Effector memory CD8-positive, alpha-beta T cell (primary cell): ENCODE measurements at places on chromosomes 11 and 22.

- no peak for DNase-seq
- H3K27me3 ChIP-seq = peaks cover 41% of the 10 kb centered on the region
- H3K36me3 ChIP-seq = no peaks in the 10 kb centered on the region
- H3K4me3 ChIP-seq = no peak overlapping the region
- no peak overlapping the region for H3K27ac ChIP-seq
Measured at GRCh38 chr22:24727218-24727851, 47.2 kb downstream of the PIWIL3 start.

- peaks cover 65% of the 10 kb centered on the region for H3K36me3 ChIP-seq
- H3K4me1 ChIP-seq = no peaks in the 10 kb centered on the region
- H3K27ac ChIP-seq = no peak overlapping the region
- no peaks in the 10 kb centered on the region for H3K27me3 ChIP-seq
- DNase-seq = no peak
Measured at GRCh38 chr11:124633355-124633754, 10.7 kb downstream of the TBRG1 start.

DNA sequence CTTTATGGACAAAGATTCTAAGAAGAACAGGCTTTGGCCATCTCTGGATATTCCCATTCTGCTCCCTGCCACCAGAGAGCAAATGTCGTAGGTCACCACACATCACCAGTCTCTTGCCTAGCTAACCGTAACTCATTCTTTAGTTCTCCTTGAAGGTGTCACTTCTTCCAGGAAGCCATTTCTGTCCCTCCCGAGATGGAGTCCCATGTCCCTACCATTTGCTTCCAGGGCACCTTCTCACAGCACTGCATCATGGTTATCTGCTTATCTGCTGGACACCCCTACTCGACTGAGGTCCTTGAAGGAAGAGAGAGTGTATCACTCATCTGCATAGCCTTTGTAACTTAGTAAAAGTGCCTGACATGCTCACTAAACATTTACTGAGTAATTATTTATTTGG, 47.6 kb downstream of the FAM83F start:
- H3K4me3 ChIP-seq = no peak overlapping the region
- peaks cover 30% of the 10 kb centered on the region for H3K36me3 ChIP-seq
- DNase-seq = no peak
- H3K27me3 ChIP-seq = peaks cover 27% of the 10 kb centered on the region
- no peak overlapping the region for H3K27ac ChIP-seq

DNA sequence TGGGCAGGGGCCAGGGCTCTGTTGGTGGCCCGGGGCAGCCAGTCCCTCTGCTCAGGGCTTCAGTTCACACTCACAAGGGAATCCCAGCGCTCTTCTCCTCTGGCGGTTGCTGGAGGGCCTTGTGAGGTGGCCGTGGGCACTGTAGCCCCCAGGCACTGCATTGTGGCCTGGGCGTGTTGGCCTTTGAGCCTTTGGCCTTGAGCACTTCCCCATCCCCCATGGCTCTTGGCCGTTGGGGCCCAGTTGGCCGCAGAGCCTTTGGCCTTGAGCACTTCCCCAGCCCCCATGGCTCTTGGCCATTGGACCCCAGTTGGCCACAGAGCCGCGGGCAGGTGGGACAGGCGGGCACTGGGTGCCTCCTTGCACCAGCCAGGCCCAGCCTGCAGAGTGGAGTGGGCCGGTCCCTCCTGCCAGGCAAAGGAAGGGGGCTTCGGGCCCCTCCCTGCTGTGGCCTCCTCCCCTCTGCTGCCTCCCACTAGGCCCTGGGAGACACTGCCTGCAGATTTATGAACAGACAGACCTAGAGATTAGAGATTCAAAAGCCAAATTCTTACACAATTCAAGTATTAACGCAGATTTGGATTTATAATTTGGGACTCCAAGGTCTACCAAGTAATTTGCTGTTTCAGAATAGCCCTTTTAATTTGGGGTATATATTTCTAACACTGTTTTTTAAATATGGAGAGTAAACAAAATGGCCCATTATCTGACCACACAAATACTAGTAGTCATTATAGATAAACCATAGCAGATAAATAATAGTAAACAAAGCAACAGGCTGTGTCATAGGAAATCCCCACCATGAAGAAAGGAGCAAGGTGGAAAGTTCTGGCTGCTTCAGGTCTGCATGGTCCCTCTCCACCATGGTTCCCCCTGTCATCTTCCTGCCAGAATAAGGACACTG, 18.2 kb upstream of the TXNRD2 start:
- no peak overlapping the region for H3K27ac ChIP-seq
- H3K4me1 ChIP-seq = peaks cover 12% of the 10 kb centered on the region
- no peaks in the 10 kb centered on the region for H3K36me3 ChIP-seq
- H3K27me3 ChIP-seq = no peaks in the 10 kb centered on the region
- H3K4me3 ChIP-seq = no peak overlapping the region

GRCh38 chr11:69471729-69472540, 9.5 kb upstream of the LINC01488 start:
- no peaks in the 10 kb centered on the region for H3K36me3 ChIP-seq
- H3K4me1 ChIP-seq = no peaks in the 10 kb centered on the region
- no peak overlapping the region for H3K27ac ChIP-seq
- H3K27me3 ChIP-seq = peaks cover 48% of the 10 kb centered on the region
- H3K4me3 ChIP-seq = no peak overlapping the region

- peaks cover 32% of the 10 kb centered on the region for H3K27me3 ChIP-seq
- H3K36me3 ChIP-seq = no peaks in the 10 kb centered on the region
- no peak overlapping the region for H3K27ac ChIP-seq
- H3K4me3 ChIP-seq = no peak overlapping the region
- DNase-seq = no peak
Measured at GRCh38 chr11:126544108-126545056, 188.9 kb downstream of the ST3GAL4 start.

DNA sequence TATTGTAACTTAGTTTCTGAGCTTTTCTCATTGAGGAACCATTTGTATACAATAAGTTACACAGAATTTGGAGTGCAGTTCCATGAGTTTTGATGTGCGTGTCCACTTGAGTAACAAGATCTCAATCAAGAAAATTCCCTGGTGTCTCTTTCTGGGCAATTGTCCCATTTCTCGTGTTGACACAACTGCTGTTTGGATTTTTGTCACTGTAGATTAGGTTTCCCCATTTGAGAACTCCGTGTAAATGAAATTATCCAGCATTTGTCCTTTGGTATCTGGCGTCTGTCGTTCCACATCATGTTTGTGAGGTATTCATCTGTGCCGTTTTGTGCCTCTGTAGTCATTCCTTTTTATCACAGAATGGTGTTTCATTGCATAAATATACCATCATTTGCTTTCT, 547.0 kb downstream of the TBC1D22A start:
- no peaks in the 10 kb centered on the region for H3K4me1 ChIP-seq
- DNase-seq = no peak
- no peak overlapping the region for H3K27ac ChIP-seq
- H3K36me3 ChIP-seq = no peaks in the 10 kb centered on the region
- H3K4me3 ChIP-seq = no peak overlapping the region
- no peaks in the 10 kb centered on the region for H3K27me3 ChIP-seq

DNA sequence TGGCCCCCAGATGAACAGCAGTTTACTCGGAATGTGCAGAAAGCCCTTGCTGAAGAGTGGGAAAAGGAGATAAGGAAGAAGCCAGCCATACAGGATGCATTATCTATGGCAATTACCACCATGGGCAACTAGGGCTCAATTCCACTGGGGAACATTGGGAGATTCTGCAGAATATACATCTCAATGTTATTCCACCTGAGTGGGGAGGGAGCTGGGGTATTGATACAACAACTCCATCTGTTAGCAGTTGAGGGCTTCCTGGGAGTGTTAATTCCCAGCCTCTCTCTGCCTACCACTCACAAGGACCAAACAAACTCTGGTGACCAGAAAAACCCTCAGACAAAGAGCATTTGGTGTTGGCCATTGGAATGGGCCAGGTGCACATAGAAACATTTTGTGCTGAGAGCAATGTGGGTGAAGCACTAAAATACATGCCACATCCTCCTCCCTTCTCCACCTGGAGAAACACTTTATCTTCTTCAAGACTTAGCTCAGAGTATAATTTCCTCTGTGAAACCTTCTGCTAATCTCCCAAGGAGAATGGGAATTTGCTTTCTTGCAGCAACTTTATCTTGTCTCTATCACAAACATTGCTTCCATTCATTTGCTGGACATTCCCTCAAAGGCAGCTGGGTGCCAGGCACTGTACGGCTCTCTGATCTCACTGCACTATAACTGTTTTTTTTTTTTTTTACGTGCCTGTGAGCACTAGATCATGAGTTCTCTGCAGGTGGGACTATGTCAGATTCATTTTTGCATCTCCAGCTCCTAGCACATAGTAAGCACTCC, 292.2 kb downstream of the MN1 start:
- no peaks in the 10 kb centered on the region for H3K4me1 ChIP-seq
- H3K27me3 ChIP-seq = peaks cover 11% of the 10 kb centered on the region
- no peak for DNase-seq
- no peak overlapping the region for H3K4me3 ChIP-seq

DNA sequence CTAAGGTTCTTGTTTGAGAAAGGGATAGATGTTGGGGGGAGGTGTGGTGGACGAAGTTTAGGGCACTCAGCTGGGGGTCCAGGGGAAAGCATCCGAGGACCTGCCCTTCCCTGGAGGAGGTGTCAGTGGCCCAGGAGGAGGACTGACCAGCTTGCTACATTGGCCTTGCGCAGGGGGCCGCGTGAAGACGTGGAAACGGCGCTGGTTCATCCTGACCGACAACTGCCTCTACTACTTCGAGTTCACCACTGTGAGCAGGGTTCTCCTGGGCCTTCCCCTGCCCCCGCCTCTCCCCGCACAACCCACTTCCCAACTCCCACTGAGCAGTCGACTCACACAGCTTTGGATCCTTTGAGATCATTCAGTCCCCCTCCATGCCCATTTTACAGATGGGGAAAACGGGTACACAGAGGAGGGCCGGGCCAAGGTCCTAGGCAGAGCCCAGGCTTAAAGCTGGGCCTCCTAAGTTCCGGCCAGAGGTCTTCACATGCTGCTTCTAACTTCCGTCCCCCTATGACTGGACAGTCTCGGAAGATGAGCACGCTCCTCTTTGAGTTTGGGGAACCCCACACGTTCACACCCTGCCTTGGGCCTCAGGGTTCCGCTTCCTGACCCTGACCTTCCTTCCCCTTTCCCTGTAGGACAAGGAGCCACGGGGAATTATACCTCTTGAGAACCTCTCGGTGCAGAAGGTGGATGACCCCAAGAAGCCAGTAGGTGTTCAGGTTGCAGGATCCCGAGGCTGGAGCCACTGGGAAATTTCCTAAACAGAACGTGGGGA, 28.7 kb downstream of the CYTH4 start:
- H3K4me3 ChIP-seq = peak overlapping the region; percentile 19
- H3K27ac ChIP-seq = peak overlapping the region; percentile 87
- peaks cover 81% of the 10 kb centered on the region for H3K4me1 ChIP-seq
- H3K36me3 ChIP-seq = peaks cover 66% of the 10 kb centered on the region

DNA sequence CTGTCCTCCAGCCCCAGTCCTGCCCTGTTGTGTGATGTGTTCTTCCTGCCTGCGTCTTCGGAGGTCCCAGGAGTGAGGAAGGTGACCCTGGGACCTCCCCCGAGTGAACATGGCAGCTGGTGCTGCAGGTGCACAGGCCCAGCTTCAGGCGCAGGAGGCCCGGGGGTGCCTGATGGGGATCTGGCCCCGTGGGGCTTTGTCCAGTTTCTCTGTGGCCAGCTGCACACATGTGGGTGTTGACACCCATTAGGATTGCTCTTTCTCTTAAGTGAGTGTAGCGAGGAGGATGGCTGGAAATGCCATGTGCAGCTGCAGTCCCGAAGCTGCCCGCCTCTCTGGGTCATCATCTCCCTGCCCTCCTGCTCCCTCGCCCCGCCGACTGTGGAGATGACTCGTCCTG, 1279.7 kb downstream of the BRD1 start:
- H3K4me3 ChIP-seq = no peak overlapping the region
- H3K27ac ChIP-seq = no peak overlapping the region
- H3K36me3 ChIP-seq = no peaks in the 10 kb centered on the region
- H3K27me3 ChIP-seq = peaks cover 25% of the 10 kb centered on the region
- no peaks in the 10 kb centered on the region for H3K4me1 ChIP-seq

DNA sequence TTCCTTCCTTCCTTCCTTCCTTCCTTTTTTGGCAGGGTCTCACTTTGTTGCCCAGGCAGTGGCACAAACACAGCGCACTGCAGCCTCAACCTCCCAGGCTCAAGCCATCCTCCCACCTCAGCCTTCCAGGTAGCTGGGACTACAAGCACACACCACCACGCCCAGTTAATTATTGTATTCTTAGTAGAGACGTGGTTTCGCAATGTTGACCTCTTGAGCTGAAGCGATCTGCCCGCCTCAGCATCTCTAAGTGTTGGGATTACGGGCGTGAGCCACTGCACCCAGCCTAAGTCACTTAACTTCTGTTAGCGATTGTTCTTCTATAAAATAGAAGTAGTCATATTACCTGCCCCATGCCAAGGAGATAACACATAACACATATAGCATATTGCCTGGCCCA, 2.8 kb upstream of the SYTL2 start:
- DNase-seq = no peak
- no peaks in the 10 kb centered on the region for H3K27me3 ChIP-seq
- peaks cover 36% of the 10 kb centered on the region for H3K4me1 ChIP-seq
- H3K27ac ChIP-seq = no peak overlapping the region
- peaks cover 24% of the 10 kb centered on the region for H3K36me3 ChIP-seq
- H3K4me3 ChIP-seq = no peak overlapping the region
